ENCODE measurements at places on chromosomes 1 and 21.

GRCh38 chr1:61053712-61054600, 28.4 kb upstream of the NFIA start:
- DNase-seq: no peak

- peak; percentile 63 for DNase-seq
These were observed 14.4 kb upstream of the ZFYVE9 start for GRCh38 chr1:52127181-52128180.

DNA sequence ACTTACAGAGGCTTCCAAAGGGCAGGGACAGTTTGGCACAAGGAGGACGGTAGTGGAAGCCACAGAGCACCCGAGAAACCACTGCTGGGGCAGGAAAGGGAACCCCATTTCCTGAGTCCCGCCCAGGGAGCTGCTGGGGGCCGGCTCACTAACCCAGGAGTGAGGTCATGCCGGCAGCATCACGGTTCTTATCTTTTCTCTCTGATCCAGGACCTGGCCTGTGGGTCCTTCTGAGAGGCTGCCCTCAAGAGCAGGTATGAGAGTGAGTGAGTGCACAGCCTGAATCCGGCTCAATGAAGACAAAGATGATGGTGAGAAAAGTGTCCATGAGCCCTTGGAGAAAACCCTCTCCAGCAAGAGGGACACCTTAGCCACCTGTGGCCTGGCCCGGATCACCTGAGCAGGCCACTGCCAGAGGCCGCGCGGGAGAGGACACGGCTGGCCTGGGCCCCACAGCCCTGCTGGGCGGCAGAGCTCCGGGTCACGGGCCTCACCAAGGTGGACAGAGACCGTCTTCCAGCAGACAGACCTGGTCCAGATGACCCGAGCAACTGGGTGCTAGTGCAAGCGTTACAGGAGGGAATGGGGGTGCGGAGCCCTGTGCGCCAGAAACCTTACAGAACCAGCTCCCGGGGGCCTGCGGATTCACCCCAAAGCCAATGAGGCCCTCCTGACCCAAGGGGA, 94.9 kb downstream of the RIPK4 start:
- DNase-seq: no peak

DNA sequence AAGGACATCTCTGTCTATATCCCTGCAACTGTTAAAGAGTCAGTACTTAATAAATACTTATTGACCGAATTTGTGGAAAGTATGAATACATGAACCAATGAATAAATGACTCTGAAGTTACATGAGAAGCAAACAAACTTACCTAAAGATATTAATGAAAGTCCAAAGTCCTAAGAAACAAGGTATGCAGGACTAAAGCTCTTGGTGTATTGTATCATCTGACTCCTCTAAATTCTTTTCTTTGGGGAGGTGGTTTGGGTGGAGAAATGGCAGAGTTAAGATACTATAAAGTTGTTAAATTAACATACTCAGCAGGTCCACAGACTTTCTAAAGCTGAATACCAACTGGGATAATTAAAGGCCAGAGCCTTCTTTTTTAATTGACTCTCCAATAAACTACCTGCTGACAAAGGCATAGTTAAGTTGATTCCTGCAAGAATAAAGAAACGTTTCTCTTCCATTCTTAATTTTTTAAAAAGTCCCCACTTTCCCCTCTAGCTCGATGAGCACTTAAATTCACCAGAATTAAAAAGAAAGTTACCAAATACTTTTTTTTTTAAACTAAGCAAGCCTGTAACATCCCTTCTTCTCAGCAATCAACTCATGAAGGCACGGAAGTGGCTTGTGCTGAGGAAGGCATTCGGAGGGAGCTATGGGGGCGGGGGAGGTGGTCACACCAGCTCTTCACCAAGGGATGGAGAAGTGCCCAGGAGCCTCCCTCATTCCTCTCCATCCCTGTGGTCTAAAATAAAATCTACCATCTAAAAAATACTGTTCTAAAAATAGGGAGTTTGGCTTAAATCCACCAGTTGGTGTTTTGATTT, 61.1 kb downstream of the GADD45A start:
- DNase-seq: no peak

DNA sequence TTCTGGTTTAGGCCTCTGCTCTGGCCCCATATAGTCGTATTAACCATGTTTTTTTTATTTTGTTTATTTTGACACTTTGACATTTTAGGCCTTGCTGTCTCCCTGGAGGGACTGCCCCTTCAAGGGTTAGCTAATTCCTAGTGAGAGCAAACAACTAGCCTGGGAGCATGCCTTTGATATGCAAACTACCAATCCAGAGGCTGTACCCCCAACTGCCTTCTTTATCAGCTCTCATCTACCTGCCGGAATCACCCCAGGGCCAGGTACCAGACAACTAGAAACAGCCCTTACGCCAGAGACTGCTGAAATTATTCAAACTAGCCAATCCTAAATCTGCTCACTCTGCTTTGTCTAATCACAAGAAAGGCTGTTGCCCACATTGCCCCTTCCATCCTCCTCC, 13.0 kb upstream of the ST6GALNAC5 start:
- no peak for DNase-seq

GRCh38 chr1:65255035-65255655, 54.2 kb upstream of the DNAJC6 start:
- no peak for DNase-seq

GRCh38 chr1:15236321-15236721, 10.7 kb upstream of the FHAD1 start:
- no peak for DNase-seq

GRCh38 chr1:45862008-45862407, 58.6 kb downstream of the MAST2 start:
- DNase-seq: no peak

DNA sequence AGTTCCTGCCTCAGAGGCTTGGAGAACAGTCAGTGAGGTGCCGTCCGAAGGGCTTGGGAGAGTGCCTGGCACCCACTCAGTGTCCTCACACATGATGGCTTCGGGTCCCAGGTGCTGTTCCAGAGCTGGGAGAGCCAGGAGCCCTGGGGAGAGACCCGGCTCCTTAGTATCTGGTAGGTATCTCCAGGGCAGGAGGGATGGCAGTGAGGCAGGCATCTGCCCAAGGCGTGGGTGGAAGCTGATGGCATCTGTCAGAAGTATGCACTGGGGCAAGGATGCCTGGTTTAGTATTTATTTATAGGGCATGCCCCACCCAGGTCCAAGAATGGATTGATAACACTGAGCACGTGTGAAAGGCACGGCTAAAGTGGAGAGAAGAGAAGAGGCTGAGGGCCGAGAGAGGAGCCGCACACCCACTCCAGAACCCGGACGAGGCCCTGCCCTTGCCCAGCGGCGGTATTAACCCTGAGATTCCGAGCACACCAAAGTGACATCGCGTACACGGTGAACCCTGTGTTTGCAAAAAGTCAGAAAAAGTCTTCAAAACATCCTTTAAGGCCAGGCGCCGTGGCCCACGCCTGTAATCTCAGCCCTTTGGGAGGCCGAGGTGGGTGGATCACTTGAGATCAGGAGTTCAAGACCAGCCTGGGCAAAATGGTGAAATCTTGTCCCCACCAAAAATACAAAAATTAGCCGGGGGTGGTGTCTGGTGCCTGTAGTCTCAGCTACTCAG, 2.4 kb downstream of the TP73 start:
- DNase-seq: no peak

- DNase-seq: no peak
These were observed 23.3 kb upstream of the MOV10 start for GRCh38 chr1:112651205-112651604.

- DNase-seq: no peak
These were observed 12.3 kb downstream of the ZBTB7B start for GRCh38 chr1:155014709-155015508.

- DNase-seq: no peak
These were observed 1.9 kb downstream of the SGIP1 start for GRCh38 chr1:66535853-66536252.

DNA sequence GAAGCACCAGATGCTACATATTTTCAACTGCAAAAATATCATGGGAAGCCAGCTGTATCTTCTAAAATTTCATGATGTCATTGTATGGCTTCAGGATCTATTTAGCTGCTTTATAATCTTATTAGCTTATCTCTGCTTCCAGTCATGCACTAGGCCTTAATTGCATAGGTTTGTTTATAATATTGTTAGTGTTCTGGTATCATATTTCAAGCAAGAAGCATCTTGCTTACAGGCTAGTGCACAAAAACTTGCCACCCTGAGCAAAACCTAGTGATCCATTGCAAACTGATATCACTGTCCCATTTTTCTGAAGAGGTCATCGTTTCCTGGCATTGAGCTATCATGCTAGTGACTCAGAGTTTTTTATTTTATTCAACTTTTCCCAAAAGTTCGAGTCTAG, 15.7 kb upstream of the NRIP1 start:
- DNase-seq: no peak

DNA sequence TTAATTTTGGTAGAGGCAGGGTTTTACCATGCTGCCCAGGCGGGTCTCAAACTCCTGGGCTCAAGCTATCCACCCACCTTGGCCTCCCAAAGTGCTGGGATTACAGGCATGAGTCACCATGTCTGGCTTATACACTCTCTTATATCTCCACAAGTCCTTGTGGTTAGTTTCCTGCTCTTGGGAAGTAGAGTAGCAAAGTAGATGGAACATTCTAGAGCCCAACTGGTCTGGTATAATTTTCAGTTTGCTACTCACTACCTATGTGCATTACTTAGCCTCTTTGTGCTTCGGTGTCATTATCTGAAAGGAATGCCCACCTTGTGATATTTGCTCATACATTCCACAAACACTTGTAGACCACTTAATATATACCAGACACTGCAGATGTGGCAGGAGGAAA, 96.6 kb upstream of the IPO9 start:
- DNase-seq: no peak

DNA sequence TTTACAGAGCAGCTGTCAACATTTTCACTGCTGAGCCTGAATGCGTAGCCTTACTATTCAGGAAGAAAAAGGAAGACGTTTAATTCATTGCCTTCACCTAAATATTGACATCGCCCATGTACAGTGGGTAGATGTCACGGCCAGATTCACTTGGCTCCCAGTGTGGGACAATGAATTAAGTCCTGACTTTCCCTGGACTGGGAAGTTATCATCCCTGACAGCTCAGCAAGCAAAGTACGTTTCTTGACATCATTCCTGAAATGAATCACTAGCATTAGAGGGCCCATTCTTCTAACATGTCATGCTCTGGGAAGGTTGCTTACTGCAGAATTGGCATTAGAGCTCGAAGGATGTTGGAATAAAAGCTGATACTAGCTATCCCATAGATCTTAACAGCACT, 37.8 kb downstream of the LRRC53 start:
- no peak for DNase-seq
